ENCODE measurements at places on chromosomes 3 and 15.

GRCh38 chr15:28885630-28886430 lies at the start of gene APBA2:
Gene APBA2, plus strand, starts transcription at chr15:28885974. Its CDS starts 167,911 bp downstream, at chr15:29053885.
- DNase-seq: no peak

GRCh38 chr3:194598771-194599557 lies 34.3 kb downstream of the TMEM44 start:
- DNase-seq: no peak

- DNase-seq: no peak
Measured at GRCh38 chr3:56758539-56758981, 43.2 kb downstream of the ARHGEF3 start.

- DNase-seq: no peak
Measured at GRCh38 chr3:172210355-172210754, 171.0 kb downstream of the FNDC3B start.

DNA sequence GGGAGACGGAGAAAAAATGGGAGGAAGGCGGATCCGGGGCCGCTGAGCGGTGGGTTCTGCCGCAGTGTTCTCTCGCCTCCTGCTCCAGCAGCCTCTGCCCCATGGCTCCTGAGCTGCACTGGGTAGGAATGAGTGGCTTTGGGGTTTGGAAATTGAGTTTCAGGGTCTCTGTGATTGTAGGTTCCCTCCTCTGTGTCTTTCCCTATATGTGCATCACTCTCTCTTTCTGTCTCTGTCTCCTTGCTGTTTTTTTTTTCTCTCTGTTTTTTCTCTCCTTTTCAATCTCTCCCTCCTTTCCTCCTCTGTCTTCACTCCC lies 1.9 kb downstream of the GRM7 start:
- no peak for DNase-seq

DNA sequence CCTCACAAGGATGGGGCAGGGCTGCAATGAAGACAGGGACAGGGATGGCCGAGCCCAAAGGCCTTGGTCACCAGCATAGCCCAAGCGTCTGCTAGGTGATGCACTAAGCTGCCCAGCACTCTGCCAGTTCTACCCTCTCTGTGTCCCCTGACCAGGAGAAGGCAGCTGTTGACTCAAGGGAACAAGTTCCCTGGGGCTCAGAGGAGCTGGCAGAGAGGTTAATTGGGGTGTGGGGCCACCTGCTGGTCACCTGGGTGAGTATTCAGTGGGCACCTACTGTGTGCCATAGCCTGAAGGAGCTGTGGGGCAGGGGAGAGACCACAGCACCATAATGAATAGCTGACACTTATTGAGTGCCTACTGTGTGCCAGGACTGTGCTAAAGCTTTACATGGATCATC lies 22.0 kb upstream of the DOCK3 start:
- DNase-seq: no peak

DNA sequence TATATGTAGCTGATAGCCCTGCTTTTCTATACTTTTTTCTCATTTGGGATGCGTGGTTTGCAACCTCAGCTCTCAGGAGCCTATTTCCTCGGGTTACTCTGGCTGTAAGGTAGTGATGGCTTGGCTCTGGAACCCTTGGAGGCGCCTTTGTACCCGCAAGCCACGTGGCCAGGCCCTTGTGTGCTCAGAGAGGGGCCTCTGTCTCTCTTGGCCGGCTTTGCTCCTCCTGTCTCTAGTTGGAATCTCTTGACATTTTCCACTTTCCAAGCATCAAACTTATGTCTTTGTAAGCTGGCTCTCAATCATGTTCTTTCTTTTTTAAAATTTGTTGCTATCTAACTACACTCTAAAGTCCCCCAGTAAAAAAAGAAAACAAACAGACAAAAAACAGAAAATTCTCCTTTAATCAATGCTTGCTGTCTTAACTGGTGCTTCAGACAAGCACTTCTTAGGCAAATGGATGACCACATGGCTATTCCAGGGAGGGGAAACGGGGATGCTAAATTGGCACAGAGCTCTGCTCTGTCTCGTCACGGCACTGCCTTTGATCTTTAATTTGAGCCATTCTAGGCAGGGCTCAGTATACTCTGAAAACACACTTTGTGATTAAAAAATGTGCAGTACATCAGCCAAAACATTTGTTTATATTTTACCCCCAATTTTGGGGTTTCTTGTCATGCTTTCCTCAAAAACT lies 180.4 kb upstream of the NR2E3 start:
- DNase-seq: no peak

- no peak for DNase-seq
Measured at GRCh38 chr3:66037330-66037985, 1.3 kb downstream of the MAGI1 start.

DNA sequence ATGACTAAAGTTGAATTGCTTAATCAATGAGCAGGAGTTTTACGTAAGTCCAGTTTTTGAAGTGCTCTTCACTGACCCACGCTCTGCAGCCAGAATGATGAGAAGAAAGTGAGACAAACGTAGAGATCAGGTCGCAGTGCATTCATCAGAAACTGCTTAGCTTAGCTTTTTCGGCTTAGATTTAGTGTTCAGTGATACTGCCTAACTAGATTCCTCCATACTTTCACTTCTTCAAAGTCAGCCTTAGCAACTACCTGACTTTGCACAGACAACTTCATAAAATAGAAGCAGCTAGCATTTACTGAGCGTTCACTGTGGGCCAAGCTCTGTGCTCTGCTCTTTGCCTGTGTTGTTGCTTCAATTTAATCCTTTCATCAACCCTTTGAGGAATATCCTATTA lies 116.1 kb downstream of the KCNH8 start:
- no peak for DNase-seq

DNA sequence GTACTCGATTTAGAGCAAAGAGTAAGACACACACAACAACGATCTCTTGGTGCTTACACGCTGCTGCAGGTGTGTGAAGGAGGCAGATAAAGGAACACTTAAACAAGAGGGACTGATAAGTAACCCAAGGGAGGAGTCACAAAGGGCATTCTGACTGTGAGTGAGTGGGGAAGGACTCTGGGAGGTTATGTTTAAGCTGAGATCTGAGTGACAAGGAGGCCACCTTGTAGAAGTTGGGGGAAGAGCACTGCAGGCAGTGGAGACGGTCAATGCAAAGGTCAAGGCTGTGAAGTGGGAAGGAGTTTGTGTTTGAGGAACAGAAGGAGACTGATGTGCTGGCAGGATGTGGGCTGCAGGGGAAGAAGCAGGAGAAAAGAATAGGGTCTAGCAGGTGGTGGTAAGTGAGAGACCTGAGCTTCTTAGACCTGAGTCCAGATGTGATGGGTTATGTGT lies 63.1 kb downstream of the LPP start:
- no peak for DNase-seq

DNA sequence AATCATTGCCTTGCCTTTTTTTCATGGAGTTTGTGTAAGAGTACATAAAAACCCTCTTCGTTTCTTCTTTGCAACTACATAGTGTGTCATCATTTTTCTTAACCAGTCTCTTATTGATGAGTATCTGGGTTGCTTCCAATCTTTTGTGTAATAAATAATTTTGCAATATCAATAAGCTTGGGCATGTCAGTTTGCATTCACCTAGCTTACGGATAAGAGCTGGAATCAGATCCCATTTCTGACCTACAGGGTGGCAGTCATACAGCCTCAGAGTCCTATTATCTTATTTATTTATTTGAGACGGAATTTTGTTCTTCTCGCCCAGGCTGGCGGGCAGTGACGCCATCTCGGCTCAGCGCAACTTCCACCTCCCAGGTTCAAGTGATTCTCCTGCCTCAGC lies 18.3 kb downstream of the ANP32A start:
- no peak for DNase-seq

- DNase-seq: no peak
Measured at GRCh38 chr15:74011610-74012009, 17.1 kb downstream of the PML start.

- peak; percentile 65 for DNase-seq
Measured at GRCh38 chr3:184711493-184712247, at the start of gene MAGEF1. Gene MAGEF1, minus strand, starts transcription at chr3:184712064. Its CDS starts 243 bp downstream, at chr3:184711821.

DNA sequence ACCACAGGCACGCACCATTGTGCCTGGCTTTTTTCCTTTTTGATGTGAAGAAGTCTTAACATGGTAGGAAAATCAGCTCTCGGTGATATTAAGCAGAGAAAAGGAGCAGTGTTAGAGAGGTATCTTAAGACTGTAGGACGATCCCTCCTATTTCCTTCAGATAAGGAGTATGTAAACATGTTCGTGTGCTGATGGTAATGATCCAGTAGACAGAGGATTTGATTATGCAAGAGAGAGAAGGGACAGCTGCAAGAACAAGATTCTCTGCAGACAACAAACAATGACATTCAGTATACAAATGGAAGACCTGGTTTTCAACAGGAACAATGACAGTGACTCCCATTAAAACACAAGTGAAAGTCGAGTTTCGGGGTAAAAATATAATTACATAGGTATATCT lies 95.1 kb upstream of the MELTF start:
- DNase-seq: no peak

GRCh38 chr3:1172644-1173043 lies 79.8 kb downstream of the CNTN6 start:
- no peak for DNase-seq

- no peak for DNase-seq
Measured at GRCh38 chr3:72533591-72534473, 314.4 kb downstream of the SHQ1 start.

- DNase-seq: no peak
Measured at GRCh38 chr3:52892290-52892624, 5.1 kb downstream of the STIMATE start.

DNA sequence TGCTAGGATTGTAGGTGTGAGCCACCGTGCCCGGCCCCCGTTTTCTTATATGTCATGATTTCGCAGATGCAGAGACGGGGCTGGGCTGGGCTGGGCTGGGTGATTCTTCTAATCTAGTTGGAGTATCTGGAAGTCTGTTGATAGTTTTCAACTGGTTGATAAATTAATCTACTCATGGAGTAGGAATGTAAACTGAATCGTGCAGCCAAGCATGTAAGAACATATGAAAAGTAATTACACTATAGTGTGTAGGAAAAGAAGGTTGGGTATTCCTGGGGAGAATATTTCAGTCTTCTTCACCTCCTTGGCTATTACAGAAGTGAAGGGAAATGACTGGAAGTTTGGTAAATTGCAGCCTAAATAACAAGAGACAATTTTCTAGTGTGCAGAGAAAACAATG lies 82.6 kb upstream of the MAGI1 start:
- DNase-seq: no peak

GRCh38 chr15:65343374-65343981 lies 34.3 kb downstream of the IGDCC3 start:
- DNase-seq: no peak

GRCh38 chr3:24299806-24300626 lies 194.6 kb downstream of the THRB start:
- no peak for DNase-seq

DNA sequence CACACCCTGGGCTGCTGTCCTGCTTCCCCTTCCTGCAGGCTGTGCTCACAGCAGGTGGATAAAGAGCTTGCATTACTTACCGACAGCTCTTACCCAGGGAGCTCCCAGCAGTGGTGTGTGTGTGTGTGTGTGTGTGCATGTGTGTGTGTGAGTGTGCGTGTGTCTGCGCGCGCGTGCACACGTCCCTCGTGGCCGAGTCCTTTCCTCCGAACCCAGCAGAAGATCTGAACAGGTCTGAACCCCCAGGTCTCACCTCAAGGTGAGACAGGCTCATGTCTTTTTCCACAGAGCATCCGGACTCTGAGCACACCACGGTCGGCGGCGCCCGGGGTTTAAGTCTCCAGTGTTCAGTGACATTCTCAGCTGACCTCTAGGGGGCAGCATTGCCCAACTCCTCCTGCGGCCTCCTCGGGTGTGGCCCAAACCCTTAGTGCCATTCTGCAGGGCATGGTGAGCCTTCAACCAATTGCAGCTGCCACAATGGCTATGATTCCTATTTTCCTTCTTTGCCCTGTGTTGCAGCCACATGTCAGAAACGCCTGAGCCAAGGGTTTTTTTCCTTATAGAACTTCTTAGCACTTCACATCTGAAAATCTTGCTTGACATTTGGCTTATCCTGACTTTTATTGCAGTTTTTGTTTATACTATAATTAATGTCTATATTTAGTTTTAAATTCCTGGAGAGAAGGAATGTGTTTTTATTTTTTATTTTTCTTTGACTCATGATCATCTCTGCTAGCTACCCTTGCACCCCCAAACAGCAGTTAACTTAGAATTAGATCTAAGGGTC lies 64.1 kb upstream of the KLHL25 start:
- DNase-seq: peak; percentile 4

- no peak for DNase-seq
Measured at GRCh38 chr3:190666821-190667220, 152.9 kb downstream of the IL1RAP start.

GRCh38 chr3:186209810-186210752 lies 101.2 kb upstream of the ETV5 start:
- no peak for DNase-seq

DNA sequence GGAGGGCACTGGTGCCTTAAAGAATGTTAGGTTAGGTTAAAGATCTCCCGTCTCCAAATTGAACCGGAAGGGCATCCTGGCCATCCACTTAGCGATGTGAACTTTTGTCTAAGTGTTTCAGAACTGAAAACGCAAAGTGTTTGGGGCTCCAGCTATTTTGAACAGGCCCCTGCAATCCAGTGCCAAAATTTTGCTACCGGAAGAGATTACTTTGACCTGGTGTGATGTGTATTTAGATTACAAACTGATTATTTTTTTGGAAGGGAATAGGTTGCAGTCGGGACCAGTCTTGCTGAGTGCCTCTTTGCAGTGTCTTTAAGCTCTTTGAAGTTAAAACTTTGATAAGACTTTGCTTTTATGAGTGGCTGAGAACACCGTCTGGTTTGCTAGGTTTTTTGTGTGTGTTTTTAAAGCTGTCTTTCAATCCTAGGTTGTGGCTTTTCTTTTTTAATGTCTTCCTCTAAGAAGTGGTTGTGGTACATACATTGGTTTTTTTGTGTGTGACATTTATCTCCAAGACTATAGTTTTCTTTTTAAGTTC lies 179.6 kb downstream of the OR4M2 start:
- no peak for DNase-seq

DNA sequence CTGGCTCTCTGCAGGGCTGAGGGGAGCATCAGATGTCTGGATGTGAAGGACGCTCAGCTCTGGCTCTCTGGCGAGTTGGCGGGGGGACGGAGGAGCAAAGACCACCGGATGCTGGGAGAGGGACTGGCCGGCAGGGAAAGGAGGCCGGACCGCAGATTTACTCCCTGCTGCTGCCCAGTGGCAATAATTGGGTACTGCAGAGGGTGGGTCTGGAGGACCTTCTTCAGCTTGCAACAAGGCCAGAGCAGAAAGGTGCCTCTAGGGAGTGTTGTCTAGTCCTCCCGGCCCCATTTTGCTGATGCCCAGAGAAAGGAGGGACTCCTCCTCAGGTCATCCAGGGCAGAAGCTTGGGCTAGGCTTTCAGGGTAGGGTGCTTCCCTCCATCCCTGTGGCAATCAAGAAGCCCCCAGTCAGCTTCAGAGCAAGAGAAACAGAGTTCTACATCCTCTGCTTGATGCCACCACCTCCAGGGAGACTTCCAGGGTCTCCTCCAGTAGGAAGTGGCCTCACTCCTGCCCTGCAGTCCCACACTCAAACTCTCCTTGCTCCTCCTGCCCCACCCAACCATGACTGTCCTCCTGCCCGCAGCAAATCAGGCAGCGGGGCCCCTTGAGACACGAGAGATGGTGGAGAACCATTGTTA lies 20.3 kb upstream of the CSPG4 start:
- DNase-seq: no peak

DNA sequence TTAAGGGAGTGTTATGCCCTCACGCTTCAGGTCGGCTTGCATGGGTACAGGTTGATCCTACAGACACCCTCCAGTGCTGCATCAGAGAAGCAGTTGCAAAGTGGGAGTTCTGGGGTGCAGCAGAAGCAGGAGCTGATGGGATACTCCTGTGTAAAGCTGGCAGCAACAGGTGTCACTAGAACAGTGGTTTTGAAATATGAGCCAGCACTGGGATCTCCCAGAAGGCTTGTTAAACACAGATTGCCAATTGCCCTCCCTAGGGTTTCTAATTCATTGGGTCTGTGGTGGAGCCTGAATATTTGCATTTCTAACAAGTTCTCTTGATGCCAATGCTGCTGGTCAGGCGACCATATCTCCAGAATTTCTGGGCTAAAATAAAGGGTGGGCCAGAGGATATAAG lies 350.4 kb downstream of the CLSTN2 start:
- peak; percentile 11 for DNase-seq

Measured in NCI-H1436 treated with DMSO at 0.1 percent for 48 hours (cell line).